NCI-H1092 treated with DMSO at 0.1 percent for 48 hours (cell line): ENCODE measurements at places on chromosomes 3 and 15.

- DNase-seq = no peak
Measured at GRCh38 chr3:49122451-49122850, 1.8 kb upstream of the USP19 start.

GRCh38 chr3:120144267-120144666 is 50.0 kb upstream of the GSK3B start:
- no peak for DNase-seq

DNA sequence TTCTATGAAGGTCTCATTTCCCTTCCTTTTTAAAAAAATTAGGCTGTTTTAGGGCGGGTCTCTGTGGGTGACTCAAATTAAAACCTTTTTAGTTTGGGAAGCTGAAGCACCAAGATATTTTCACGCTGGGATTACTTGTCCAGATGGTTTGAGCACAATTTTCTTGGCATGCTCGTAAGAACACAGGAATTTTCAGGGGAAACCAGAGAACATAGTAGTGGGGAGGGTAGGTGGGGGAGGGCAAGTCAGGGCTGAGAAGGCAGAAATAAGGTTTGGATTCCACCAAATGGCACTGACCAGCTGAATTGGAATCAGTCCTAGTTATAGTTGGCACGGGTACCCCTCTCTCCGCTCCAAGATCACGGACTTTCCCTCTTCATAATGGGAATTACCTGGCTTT is 97.3 kb upstream of the LRIG1 start:
- DNase-seq = no peak

GRCh38 chr3:46713898-46714552 is 3.6 kb downstream of the PRSS50 start:
- DNase-seq = peak; percentile 28

GRCh38 chr3:184590795-184591194 is 29.2 kb downstream of the EPHB3 start:
- peak; percentile 14 for DNase-seq

- DNase-seq = peak; percentile 19
Measured at GRCh38 chr3:123337948-123338619, 110.8 kb downstream of the ADCY5 start.
